ENCODE measurements at places on chromosomes 5 and 9.

DNA sequence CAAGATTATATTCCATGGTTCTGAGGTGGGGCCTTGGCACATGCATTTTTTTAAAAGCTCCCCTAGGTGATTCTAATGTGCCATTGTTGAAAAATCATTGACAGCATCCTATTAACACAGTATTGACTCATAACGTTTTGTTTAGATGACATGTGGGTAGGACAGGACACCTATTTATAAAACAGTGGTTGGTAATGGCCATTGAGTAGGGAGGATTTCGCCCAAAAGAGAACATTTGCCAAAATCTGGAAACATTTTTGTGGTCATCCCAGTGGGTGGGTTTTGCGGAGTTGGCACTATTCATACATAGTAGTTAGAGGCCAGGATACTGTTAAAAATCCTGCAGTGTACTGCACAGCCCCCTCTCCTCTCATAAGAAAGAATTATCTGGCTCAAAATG, 6.4 kb upstream of the CHD1 start:
- no peak for DNase-seq

DNA sequence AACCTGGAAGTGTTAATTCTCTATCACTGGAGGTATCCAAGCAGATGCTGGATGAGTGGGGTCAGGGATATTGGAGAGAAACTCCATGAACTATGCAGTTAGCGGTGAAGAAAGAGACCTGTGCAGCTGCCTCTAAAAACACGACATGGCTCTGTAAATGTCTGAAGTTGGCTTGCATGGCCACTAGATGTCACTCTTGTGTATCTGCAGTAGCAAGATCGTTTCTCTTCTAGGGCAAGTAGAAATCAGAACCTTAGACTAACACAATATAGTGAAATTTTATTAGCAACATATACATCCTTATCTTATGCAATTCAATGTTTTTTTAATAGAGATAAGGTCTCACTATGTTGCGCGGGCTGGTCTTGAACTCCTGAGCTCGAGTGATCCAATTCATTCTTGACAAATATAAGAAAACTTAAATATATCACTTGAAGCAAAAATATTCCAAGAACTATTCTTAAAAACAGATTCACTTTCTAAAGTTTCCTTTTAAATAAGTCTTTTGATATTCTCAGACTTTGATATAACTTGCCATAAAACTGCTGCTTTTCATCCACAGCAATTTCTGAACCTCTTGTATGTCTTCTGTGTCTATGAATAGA, 2.9 kb downstream of the OR2S2 start:
- DNase-seq: peak; percentile 67

DNA sequence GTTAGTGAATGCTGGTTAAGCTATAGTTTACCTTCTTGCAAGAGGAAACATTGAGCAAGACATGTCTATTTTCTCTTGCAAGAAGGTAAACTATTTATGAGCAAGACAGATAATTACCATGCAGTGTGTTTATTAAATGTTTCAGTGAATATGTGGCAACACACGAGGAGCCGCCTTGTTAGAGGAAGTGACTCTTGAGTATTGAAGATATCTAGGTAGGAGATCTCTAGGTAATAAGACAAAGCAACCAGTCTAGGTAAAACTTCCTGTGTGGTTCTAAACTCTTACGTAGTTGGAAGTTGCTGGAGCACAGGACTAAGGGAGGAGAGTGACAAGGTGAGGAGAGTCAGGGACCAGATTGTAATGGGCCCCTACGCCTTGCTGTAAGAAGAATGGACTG, 16.8 kb downstream of the SKP2 start:
- DNase-seq: no peak

DNA sequence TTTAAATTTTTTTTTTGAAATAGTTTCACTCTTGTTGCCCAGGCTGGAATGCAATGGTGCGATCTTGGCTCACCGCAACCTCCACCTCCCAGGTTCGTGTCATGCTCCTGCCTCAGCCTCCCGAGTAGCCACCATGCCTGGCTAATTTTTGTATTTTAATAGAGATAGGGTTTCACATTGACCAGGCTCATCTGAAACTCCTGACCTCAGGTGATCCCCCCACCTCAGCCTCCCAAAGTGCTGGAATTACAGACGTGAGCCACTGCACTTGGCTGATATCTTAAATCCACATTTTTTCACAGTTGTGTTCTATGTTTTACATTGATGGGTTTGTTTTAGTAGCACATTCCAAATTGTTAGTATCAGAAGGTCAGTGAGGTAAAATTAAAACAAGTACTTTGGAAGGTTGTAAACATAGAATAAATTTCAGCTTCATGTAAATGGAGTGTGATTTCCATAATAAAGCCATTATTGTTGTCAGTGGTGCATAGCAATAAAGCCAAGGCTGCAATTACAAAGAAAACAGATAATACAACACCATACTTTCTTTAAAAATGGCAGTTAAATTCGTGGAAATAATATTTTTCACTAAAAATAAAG, 287.2 kb downstream of the ARRDC3 start:
- no peak for DNase-seq

GRCh38 chr9:113427629-113428028, 17.1 kb downstream of the C9orf43 start:
- DNase-seq: no peak

DNA sequence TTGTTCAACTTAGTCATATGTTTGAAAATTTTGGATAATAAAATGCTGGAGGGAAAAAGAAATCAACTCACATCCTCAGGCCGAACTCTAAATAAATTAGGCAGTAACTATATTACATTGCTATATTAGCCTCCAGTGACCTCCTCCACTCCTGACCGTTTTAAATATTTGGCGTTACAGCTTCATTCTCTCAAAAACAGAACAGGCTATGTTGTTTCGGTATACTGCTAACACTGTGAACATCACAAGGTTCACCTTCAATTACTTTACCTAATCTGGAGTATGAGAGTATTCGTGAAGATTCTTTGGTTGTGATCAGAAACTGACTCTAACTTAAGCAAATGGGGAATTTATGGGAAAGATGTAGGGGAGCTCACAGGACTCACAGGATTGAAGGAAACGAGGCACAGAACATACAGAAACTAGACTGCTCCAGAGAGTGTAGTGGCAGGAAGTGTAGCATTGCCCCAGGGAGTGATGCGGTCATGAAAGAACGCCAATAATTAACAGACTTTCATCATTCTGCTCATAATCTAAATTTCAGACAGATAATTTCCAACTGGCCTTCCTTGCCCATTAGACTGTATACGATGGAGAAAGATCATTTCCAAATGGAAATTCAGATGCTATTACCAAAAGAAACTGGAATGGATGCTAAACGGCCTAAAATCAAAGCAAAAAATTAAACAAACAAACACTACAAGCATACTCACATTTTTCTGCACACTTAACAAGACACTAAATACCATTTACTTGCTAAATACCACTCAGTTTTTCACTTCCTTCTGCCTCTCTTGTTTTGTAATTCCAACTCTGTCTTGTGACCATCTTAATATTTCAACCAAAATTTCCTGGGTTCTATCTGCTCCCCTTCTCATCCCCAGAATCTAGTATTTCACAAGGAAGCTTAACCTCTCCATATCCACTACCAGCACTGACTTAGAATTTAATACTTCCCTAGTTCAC, 110.1 kb upstream of the LPAR1 start:
- DNase-seq: no peak

DNA sequence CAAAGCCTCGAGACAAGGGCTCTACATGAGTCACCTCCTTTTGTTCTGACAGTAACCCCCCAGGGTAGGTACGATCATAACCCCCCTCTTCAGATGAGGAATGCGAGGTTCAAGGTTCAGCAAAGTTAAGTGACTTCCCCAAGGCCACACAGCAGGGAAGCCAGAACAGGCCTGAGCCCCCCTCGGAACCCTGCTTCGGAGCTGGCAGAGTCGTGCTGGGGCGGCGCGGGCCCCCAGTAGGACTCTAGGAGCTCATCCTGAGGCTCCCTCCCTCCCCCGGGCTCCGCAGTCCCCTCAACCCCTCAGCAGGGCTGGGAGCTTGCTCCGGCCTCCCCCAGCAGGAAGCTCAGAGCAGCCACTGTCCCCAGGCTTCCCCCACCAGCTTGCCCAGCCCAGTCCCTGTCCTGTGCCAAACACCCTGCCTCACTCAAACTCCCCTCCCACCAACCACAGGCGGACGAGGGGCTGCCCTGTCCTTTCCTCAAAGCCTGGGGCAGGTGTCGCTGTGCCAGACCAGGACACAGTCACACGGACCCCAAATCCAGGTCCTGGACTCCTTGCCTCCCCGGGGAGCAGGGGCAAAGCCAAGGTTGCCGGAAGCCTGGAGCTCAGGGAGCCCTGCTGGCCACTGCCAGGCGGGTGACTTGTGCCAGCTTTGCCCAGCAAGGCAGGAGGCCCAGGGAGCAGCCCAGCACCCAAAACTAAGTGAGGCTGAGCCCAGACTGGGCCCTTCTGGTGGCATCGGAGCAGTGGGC, 5.1 kb downstream of the AGPAT2 start:
- no peak for DNase-seq

- no peak for DNase-seq
Measured at GRCh38 chr9:133163504-133164172, at the start of gene GBGT1. Gene GBGT1, minus strand, starts transcription at chr9:133163914. Its CDS starts 1,502 bp downstream, at chr9:133162412.

DNA sequence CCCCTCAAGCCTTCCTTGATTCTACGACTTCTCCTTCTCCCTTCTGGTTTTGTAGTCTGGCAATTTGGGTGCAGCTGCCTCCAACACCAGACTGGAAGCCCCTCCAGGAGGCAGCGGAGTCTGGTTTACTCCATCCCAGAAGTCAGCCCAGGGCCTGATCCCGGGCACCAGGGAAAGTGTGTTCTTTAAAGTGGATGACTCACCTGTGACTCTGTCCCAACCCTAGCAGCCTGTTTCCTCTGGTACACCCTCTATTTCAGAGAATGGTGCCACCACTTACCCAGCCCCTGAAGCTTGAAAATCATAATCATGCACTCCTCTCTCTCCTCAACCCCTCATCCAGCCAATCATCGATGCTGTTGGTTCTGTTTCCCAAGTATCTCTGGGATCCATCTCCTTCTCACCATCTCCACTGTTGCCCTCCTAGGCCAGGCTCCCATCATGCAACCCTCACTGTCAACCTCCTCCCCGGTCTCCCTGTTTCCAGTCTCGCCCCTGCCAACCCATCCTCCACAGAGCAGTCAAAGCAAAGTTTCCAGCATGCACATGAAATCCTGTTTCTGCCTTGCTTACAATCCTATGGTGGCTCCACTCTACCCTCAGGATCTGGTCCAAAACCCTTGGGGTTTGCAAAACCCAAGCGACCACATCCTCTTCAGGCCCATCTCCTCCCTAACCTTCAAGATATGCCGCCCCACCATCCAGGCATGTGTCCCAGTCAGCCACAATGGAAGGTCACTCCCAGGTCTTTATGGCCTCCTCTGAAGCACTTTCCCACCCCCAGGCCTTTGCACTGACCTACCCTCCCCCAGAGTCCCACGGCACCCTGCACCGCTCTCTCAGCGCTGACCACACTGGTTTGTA, 10.5 kb downstream of the LHX6 start:
- DNase-seq: no peak

GRCh38 chr5:103307470-103307869, 48.9 kb downstream of the MACIR start:
- no peak for DNase-seq

GRCh38 chr5:112192072-112192471, 227.0 kb downstream of the EPB41L4A start:
- no peak for DNase-seq

DNA sequence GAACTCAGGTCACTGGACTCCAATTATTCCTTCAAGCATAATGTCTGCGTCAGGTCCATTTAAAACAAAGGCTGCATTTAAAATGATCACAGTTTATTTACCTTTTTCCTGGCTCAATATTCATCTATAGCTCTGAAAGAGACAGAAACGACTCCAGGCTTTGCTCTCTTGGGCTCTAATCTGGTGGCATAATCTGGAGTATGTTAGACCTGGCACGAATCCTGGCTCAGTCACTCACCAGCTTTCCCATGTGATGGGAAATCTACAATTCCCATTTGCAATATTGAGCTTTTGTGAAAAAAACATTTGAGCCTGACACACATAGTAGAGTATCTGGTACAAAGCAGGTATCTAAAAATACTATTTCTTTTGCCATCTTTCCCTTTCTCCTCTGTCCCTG, 155.8 kb downstream of the SEMA6A start:
- DNase-seq: no peak

GRCh38 chr5:72137826-72138409, 30.6 kb downstream of the MAP1B start:
- peak; percentile 15 for DNase-seq

DNA sequence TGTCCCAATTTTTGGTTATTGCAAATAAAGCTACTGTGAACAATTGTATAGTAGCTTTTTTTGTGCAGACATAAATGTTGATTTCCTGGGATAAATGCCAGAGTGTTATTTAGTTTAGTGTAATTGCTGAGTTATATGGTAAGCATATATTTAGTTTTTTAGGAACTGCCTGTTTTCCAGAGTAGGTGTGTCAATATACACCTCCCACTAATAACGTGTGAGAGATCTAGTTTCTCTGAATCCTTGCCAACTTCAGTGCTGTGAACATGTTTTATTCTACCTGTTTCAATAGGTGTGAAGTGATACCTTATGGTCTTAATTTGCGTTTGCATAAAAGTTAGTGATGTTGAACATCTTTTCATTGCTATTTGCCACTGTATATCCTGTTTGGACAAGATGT, 9.1 kb upstream of the OR2S2 start:
- DNase-seq: no peak

GRCh38 chr5:42090162-42090561, 165.1 kb downstream of the FBXO4 start:
- DNase-seq: no peak

- no peak for DNase-seq
Measured at GRCh38 chr9:14908295-14909180, 1.7 kb downstream of the FREM1 start.

GRCh38 chr5:178449163-178450070, 140.8 kb downstream of the COL23A1 start:
- DNase-seq: no peak

DNA sequence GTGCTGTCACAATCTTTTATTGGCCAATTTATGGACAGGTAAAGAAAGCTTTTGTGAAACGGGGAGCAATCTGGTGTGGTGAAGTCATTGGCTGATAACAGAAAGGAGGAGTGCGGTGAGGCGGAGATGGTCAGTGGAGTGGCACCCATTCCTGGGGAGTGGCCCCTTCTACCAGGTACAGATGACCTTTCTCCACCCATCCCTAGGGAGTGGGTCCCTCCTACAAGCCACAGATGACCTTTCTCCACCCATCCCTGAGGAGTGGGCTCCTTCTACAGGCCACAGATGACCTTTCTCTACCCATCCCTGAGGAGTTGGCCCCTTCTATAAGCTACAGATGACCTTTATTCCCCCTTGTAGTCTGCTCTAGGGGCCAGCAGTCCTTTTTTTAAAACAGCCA, 267.6 kb upstream of the IRX2 start:
- DNase-seq: no peak

DNA sequence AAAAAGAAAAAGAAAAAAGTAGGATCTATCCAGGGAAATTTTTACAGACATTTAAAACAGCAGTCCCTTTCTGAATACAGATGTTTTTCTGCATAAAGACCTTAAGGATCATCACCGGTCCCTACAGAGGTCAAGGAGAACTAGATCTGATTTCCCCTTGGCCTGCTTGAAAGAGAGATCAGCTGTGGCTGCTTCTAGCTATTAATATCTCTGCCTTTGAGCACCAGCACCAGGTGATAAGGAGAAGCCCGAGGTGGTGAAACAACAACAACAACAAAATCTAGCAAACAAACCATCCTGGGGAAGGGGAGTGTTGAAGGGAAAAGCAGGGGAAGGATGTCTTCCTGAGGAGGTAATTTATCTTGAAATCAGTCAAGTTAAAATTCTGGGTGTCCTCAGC, 42.1 kb downstream of the ZNF366 start:
- DNase-seq: no peak

All from HCT116 (cell line).